CD4-positive, alpha-beta T cell treated with Interleukin-6 at 100 ng/mL for 8 hours (primary cell): ENCODE measurements at places on chromosomes 5 and 9.

DNA sequence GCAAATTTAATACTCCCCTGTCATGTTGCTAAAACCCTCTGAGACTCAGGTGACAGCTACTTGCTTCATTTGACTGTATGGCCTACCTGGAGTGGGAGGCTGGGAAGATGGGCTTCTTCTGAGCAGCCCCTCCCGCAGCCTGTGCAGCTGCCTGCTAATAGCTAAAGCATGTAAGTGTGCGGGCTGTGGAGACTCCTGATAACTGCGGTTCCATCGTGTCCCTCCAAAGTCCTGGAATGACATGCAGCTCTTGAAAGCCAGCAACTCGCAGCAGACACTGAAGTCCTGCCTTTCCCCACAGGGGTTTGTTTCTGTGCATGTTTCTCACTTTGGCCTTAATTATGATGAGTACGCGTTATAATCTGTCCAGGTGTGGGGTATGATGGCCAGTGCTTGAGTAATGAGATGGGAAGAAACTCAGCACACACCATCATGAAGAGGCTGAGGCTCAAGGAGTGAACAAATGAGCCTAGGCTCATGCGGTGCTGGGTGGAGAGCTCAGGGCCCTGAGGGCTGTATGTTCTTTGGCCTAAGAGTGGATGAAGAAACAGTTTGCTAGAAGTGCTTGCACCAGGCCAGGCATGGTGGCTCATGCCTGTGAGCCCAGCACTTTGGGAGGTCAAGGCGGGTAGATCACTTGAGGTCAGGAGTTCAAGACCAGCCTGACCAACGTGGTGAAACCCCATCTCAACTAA, 119.1 kb downstream of the DOCK2 start:
- DNase-seq = no peak

GRCh38 chr5:80761966-80762365, 107.2 kb upstream of the DHFR start:
- DNase-seq = no peak

- no peak for DNase-seq
These were observed 413.2 kb downstream of the MED10 start for GRCh38 chr5:5965132-5965531.

DNA sequence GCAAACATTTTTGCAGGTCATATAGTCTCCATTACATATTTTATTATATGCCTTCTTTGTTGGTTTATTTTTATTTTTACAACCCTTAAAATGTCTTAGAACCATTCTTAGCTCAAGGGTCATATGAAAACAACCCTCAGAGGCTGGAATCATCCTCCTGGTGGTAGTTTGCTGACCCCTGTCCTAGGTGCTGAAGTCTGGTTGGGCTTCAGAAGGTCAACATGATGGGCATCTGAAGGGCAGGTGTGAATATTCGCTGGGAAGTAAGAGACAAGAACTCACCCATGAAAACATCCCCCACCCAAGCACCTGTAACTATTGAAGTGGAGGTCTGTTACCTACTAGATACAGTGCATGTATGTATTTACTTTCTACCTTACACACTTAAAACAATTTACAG, 75.4 kb downstream of the OSMR start:
- no peak for DNase-seq

- no peak for DNase-seq
These were observed 52.8 kb downstream of the ARL15 start for GRCh38 chr5:54257366-54258118.

DNA sequence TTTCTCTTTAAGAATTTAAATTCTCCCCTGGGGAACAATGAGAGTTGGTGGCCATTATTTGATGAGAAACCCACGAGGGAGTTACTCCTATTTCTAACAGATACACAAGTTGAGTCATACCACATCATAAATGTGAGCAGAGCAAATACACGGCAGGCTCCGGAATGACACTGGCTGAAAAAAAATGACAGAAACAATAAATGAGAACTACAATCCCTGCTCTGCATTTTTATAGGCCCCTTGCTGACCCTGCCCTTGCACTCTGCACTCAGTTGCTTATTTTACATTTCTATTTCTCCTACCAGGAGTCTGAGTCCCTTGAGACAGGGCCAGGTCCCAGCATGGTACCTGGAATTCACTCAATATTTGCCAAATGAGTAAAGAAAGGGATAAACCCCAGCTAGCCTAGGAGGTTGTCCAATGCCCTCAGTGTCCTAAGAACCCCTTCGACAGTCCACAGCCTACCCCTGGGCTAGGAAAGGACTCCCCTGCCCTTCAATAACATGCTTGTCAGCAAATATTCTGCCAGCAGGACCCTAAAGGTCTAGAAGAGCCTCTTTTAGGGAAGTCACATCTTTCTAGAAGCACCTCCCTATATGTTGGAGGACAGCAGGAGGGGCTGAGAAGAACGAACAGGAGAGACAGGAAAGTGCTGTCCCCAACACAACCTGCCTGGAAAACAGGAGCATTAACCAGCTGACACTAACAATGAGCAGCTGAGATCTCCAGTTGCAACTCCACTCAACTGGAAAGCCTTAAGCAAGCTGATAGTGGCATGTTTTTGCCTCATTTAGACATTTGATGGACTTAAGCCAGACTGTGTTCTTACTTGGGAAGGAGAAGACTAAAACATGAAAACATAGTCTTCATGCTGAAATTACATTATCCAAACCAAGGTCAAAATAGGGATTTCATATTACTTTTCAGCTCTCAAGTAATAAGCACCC, 191.2 kb downstream of the ACTL7B start:
- no peak for DNase-seq

DNA sequence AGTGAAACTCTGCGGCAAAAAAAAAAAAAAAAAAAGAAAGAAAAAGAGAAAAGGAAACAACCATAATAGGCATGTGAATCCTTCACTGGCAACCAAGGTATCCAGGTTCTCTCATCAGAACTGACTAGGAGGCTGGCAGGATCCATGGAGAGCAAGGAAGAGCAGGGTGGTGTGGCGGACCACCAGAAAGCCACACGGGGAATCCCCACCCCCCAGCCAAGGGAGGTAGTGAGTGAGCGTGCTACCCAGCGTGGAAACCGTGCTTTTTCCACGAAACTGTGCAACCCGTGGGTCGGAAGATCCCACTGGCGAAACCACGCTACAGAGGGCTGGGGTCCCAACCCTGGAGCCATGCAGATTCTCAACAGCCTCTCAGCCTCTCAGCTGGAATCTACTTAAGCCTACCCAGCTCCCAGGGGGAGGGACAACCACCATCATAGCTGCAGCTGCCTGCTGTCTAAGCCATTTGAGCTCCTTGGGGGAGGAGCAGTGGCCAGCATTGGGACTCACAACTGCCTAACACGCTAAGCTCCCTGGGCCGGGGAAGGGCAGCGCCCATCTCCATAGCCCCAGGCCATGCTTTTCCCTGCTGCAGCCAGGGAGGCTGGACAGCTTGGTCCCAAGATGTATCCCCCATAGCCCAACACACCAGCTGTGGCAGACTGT, 91.6 kb downstream of the PRELID2 start:
- DNase-seq = no peak

GRCh38 chr5:61215996-61216395, 53.7 kb upstream of the SMIM15 start:
- DNase-seq = no peak

- no peak for DNase-seq
These were observed 66.8 kb upstream of the ABL1 start for GRCh38 chr9:130768265-130768664.

DNA sequence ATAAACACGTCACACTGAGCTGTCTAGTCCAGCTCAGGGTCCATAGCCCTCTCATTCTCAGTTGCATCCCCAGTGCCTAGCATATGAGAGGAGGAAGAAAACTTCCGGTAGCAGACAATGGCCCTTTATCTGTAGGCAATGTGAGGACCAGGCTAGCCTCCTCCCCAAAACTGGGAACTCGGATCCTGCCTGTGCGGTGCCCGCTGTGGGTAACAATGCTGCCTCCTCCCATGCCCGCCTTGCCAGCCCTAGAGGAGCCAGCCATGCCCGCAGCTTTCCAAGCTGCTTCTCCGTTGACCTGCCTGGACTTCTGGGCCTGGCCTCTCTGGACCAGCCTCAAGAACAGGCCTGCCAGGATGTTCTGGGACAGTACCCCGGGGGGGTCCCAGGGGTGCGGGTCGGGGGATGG, 74.6 kb upstream of the ORM1 start:
- no peak for DNase-seq
